Right ventricle myocardium superior (tissue), 1 donor: ENCODE measurements at places on chromosomes 16 and 17.

GRCh38 chr17:31568539-31568938 is 177.1 kb downstream of the RAB11FIP4 start:
- no peak for DNase-seq

DNA sequence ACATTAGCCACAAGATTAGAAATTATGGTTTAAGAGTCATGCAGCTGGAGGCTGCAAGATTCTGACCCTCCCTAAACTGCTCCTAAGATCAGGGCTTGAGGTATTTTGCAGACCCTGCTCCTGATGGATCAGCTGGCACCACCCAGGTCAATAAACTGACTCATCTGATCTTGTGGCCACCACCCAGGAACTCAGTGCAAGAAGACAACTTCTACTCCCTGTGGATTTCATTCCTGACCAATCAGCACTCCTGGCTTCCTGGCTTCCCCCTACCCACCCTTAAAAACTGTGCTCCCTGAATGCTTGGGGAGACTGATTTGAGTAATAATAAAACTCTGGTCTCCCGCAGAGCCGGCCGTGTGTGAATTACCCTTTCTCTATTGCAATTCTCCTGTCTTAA is 25.0 kb upstream of the MILR1 start:
- no peak for DNase-seq

DNA sequence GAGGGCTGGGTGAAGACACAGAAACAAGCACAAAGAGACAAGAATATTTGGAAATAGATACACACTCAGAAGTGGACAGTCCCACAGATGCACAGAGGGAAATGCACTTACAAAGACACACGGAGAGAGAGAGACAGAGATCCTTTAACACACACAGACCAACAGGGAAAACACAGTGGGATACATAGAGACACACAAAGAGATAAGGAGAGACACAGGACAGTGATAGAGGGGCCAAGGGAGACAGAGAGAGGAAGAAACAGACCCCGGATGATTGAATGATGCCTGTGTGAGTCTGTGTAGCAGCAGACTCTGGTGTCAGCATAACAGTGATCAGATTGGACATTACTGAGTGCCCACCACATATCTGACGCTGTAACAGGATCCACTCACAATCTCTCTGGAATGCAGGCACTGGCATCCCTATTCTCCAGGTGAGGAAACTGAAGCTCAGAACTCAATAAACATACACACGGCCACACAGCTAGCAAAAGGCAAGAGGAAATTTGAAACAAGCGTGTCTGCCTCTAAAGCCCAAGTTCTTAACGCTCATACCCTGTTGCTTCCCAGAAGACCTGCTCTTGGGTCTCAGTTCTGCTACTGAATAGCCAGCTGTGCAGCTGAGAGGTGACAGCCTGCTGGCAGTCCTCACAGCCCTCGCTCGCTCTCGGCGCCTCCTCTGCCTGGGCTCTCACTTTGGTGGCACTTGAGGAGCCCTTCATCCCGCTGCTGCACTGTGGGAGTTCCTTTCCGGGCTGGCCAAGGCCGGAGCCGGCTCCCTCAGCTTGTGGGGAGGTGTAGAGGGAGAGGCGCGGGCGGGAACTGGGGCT is 186.3 kb upstream of the NLRP1 start:
- DNase-seq, result no peak

DNA sequence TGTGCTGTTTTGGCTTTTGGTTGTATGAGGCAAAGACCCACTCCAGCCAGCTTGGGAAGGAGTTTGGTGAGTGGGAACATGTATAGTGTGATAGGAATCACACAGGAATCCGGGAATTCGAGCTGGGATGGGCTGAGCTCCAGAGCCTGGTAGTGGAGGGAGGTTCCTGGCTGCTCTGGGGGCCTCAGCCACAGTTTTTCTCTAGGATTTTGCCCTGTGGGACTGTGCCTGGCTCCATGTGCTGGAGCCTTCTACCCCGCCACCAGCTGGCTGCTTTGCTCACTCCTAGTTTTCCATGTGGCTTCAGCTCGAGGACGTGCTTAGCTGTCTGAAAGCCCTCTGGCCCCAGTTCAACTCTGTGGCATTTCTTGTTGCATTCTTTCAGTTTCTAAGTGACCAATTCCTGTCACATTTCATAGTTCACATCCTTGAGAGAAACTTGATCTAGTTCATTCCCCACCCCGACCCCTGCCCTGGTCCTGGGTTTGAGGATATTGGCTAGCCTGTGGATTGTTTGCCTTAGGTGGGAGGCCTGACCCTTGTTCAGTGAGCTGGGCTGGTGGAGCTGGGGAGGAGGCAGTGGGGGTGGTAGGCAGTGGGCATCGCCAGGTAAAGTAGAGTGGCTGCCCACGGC is 5.0 kb downstream of the SEC14L1 start:
- DNase-seq, result peak; percentile 71

GRCh38 chr17:288802-289356 is 63.7 kb downstream of the RPH3AL start:
- no peak for DNase-seq

DNA sequence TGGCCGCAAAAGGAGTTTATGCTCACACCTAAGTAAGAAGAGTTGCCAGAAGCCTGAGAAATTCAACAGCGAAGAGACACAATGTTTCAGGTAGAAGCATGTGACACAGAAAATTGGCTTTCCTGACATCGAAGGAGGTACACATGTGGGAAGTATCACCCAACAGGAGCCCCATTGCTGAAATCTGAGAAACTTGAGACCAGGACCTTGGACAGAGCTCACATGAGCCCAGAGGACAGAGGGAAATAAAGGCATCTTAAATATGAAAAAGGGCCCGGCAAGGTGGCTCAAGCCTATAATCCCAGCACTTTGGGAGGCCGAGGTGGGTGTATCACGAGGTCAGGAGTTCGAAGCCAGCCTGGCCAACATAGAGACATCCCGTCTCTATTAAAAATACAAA is 304.1 kb upstream of the C16orf82 start:
- DNase-seq, result no peak

DNA sequence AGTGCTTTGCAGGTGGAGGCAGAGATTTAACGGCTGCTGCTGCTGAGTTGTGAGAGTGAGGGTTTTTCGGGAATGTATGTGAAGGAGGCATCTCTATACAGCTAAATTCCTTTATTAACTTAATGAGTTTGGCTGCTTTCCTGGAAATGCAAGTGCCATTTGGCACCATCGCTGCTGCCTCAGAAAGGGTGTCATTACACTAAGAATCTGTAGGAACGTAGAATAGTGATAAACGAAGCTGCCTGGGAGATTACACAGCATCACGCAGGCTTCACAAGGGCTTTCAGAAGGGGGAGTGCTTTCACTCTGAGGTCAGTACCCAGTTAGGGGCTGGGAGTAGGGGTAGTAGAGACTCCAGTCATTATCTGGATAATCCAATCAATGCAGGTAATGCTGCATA is 14.1 kb upstream of the NLRP1 start:
- DNase-seq, result no peak

- peak; percentile 58 for DNase-seq
These were observed 146.4 kb downstream of the PCTP start for GRCh38 chr17:55897301-55897700.
